AML-193 (cell line): ENCODE measurements at places on chromosomes 5 and 9.

DNA sequence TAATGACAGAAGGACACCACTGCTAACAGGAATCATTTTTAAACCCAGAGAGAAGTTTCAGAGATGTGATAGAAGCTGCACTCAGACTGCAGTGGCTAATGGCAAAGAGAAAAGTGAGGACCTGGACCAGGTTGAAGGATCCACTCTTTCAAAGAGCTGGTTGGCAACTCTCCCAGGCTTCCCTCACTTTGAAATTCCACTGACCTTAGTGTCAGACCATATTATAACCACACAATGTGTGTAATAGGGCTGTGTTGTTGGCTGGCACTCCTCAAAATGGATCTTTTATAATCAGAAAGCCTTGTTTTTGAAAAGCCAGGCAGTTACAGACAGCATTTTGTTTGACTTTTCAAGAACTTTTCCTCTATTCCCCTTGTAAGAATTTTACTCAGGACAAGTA, 280.7 kb downstream of the PRELID2 start:
- DNase-seq, result no peak

DNA sequence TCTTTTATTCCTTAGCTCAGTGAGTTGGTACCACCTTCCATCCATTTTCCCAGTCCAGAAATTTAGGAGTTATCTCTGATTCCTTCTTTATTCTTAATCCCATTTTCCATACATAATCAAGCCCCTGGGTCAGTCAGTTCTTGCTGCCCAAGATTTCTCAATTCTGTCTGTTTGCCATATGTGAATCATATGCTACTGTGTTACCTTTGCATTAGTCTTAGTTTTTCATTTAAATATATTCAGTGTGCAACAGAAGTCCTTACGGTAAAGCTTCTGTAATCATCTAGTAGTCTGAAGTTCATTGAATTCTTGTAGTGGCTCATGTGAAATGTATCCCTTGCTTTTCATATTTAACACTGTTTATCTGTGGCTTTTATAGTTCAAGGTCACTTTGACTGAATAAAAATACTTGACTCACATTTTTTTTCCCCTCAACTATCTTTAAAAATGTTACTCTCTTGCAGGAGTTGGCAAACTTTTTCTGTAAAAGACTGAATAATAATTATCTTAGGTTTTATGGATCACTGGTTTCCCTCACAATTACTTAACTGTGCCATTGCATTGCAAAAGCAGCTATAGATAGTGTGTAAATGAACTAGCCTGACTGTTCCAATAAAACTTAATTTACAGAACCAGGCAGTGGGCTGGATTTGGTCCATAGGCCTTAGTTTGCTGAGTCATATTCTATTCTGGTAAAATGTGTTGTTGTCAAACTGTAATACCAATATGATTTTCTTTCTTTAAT, 6.9 kb downstream of the KIAA1958 start:
- no peak for DNase-seq

- no peak for DNase-seq
These were observed 167.5 kb downstream of the TTC39B start for GRCh38 chr9:15139469-15139868.

DNA sequence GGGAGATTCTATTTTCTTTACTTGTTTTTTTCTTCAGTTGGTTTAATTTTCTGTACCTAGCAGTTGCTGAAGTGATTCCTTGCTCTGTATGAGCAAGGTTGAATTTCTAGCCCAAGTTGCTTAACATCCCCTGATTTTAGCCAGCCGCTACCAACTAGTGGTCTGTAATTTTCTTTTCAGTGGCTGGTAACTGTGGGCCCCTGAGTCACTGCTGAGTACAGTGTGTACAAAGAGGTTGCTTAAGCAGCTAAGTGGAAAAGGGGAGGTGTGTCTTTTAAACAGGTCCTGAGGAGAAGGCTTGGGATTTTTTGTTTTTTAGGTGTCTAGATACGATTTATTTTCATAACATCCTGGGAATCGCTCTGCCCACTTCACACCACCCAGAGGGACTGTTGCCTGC, 254.7 kb downstream of the NR3C1 start:
- DNase-seq, result no peak

DNA sequence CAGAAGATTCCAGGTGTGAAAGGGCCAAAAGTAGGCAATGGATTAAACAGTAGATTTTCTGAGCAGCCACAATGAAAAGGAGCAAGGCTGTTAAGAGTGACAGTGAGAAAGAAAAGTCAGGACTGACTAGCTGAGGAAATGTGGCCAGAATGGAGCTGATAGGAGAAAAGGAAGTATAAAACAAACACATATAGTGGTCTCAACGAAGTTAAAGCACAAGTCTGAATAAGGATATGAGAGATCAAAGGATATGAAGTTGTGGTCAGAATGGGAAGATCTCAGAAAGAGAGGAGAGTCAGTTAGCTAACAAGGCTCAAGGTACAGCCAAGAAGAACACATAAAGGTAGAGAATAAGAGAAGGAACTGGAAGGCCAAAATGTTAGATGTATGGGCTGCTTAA, 39.9 kb downstream of the FNIP1 start:
- DNase-seq, result no peak

DNA sequence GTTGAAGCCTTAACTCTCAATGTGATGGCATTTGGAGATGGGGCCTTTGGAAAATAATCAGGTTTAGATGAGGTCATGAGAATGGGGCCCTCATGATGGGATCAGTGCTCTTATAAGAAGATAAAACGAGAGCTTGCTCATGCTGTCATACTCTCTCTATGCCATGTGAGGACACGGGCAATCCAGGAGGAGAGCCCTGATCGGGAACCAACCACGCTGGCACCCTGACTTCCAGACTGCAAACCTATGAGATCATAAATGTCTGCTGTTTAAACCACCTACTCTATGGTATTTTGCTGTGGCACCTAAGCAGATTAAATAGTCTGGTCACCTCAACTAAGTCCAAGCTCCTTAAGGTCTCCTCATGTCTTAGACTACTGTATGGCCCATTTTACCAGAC, 10.0 kb downstream of the HMGCS1 start:
- DNase-seq, result no peak

GRCh38 chr9:95012035-95012708, 285.7 kb downstream of the AOPEP start:
- no peak for DNase-seq

- DNase-seq, result no peak
These were observed 32.9 kb downstream of the TSPAN17 start for GRCh38 chr5:176680226-176680563.

GRCh38 chr5:114898602-114899001, 271.1 kb downstream of the TRIM36 start:
- no peak for DNase-seq

DNA sequence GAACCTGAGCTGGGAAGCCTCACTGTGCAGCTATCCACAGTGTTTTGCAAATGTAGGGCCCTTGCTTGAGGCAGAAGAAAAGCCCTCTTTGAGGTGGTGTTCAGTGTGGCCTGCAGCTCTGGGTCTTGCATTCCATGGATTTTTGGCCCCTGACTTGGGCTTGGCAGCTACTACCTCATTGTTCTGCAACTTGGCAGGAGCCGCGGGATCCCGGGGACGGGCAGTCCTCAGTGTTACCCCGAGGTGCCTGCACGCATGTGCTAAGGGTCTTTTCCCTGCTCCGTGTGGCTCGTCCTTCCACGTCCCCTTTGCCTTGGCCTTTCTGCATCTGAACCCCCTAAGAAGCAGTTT, 39.8 kb downstream of the NEK6 start:
- DNase-seq, result no peak

GRCh38 chr5:40958811-40959210, 49.5 kb downstream of the C7 start:
- no peak for DNase-seq

- DNase-seq, result no peak
These were observed 4.3 kb upstream of the SLC6A18 start for GRCh38 chr5:1220831-1221230.

DNA sequence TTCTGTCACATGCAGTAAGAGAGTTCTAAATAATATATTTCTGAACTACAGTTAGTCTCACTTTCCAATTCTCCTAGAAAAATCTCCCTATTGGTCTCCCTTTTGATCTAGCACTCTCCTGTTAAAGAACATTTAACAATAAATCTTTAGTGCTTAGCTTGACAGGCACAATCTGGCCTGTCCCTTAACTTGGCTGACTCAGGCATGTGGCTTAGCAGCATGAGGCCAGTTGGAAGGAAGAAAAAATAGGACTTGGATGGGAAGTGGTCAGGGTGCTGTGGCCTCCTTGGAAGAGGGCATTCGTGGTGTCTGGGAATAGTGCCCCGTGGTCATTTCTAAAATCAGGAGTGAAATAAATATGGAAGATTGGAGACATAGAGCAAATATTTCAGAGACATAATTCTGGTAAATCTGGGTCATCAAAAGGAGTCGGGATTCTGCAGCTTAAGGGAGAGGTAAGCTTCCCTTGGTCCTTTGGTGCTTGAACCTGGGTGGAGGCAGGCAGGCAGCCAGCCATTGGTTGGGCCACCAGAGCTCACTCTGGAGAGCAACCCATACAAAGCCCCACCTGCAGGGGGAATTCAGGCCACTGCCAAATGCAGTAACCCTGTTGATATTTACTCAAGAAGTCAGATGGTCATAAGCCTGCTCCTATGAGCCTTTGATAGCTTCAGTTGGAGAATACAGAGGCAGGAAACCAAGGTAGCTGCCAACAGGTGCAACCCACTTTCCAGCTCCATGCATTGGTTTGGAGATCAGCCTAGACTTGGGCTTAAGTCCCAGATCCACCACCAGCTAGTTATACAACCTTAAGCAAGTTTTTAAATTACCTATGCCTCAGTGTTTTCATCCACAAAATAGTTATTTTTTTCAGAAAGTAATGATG, 28.8 kb upstream of the TLE4 start:
- no peak for DNase-seq

- no peak for DNase-seq
These were observed 1410.5 kb upstream of the CDH18 start for GRCh38 chr5:21398511-21398910.

DNA sequence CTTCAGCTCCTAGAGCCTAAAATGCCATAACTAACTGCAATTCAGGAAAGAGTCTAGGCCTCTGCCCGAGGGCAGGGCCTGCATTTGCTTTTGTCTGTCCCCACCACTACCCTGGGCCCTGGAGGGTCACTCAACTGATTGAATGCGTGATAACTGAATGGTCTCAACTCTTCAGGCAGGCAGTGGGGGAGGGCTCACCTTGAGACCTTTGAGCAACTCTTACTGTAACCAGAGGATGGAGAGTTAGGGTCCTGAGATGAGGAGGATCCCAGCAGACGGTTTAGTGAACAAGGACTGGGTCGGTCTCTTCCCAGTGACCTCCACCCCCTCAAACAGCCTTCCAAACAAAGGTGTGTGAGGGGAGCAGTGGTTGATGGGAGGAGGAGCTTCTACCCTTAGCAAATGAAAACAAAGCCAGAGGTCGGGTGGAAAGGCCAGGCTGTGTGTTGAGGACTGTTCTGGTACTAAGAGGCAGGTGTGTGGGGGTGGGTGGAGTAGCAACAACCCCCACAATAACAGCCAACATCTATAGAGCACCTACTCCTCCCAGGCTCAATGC, 59.4 kb downstream of the CXXC5 start:
- no peak for DNase-seq

GRCh38 chr5:159216454-159216853, 7.1 kb upstream of the RNF145 start:
- no peak for DNase-seq

GRCh38 chr9:17757816-17758215, 178.9 kb downstream of the SH3GL2 start:
- no peak for DNase-seq

- peak; percentile 71 for DNase-seq
These were observed 23.3 kb downstream of the MCTP1 start for GRCh38 chr5:95261437-95262175.

GRCh38 chr5:65808818-65809217, 86.8 kb downstream of the NLN start:
- no peak for DNase-seq

DNA sequence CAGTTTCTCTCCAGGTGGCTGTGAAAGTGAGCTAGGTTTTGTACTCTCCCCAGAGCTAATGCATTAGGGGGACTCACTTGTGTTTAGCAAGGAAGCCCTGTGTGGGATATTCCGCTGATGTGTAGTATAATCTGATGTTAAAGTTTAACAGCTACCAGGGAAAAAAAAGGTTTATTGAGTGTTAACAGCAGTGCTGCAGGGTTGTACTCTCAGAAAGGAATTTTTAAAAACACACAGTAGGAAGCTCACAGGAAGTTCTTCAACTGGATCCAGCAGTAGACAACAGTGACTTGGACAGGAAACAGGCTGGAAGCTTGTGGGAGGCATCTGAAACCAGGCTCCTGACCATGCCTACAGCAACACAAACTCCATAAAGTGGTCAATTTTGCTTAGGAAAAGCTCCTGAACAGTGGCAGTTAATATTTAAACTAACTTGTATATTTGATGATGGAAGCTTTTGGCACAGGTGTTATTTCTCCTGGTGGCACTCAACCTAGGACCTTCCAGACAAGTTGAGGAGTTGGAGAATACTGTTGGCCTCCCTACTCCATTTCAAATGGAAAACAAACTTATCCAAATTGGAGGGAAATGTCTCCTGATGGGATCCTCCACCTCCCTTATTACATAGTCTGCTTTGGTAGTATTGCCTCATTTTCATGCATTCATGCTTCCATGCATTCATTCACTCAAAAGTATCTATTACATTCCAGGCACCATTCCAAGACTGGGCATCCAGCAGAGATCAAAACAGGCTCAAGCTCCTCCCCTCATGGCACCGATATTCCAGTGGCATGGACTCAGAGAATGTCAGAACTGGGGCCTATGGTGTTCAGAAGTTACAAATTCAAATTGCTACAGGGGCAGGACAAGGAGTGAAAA, 54.7 kb downstream of the FOXD1 start:
- DNase-seq, result no peak

DNA sequence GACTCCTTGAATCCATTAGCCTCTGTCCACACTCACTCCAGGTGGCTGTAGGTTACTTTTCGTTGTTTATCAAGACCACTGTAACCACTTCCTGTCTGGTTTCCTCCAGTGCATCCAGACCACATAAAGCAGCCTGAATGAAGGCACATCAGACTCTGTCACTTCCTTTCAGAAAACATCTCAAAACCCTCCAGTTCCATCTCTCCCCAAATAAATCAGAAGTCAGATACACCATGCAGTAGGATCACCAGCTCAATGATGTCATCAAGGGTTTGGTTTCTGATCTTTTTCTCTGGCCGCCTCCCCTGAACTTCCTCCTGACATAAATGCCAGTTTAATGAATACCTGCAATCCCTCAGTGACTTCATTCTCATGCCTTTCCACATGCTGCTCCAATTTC, 161.2 kb downstream of the ZNF462 start:
- no peak for DNase-seq

- no peak for DNase-seq
These were observed 4.7 kb upstream of the NUP214 start for GRCh38 chr9:131120620-131121228.

GRCh38 chr9:75181750-75182149, 93.4 kb downstream of the OSTF1 start:
- no peak for DNase-seq

- DNase-seq, result no peak
These were observed 277.4 kb downstream of the TLE1 start for GRCh38 chr9:81411961-81412360.
